ENCODE measurements at places on chromosomes 4 and X.

DNA sequence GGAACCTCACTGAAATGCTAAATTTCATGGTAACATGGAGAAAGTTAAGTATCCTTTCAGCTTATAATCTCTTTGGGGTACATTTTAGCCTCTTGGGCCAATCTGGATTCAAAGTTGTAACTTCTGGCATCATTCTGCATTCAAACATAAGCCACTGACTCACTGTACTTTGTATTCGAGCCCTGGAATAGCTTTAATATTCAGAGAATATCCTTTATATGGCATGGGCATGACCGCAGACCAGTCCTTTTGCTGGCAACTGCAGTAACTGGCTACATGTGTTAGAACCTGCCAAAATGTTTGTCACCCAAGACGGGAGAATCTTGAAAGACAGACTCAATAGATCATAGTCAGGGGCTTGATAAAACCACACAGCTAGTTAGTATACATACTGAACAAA, 3.3 kb downstream of the GASK1B start:
- DNase-seq: no peak

DNA sequence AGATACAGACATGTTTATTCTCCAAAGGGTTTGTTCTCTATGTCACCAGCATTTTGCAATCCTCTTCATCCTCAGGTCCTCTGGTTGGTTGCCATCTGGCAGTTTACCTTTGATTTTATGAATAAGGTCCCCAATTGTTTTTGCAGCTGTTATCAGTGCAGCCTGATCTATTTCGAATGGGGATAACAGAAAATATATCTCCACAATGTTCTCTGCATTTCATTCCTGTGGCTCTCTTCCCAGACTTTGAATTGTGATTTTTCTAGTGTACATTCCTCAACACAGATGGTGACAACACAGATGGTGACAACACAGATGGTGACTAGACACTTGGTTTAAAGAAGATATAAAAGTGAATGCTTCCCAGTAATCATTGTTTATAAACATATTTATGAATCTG, 74.1 kb downstream of the FBXO8 start:
- DNase-seq: no peak

DNA sequence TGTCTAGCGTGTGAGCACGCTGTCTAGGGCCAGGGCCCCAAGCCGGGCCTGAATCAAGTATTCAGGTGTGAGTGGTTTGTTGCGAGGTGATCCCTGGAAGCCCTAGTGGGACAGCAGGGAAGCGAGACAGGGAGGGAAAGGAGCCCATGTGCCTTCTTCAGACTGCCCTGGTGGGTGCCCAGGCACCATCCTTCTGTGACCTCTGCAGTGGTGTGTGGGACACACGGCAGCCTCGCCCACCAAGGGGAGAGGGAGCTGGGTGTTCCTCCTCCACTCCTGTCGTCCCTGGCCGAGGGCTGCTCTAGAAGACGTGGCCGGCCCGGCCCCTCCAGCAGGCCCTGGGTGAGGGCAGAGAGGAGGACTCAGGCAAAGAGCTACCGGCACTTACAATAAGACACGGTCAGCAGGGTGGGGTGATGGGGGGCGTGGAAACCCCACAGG, 47.4 kb downstream of the HTRA3 start:
- no peak for DNase-seq

GRCh38 chr4:107133965-107134653, 98.0 kb upstream of the DKK2 start:
- no peak for DNase-seq

GRCh38 chr4:176789955-176790354, 2.8 kb downstream of the VEGFC start:
- DNase-seq: no peak

DNA sequence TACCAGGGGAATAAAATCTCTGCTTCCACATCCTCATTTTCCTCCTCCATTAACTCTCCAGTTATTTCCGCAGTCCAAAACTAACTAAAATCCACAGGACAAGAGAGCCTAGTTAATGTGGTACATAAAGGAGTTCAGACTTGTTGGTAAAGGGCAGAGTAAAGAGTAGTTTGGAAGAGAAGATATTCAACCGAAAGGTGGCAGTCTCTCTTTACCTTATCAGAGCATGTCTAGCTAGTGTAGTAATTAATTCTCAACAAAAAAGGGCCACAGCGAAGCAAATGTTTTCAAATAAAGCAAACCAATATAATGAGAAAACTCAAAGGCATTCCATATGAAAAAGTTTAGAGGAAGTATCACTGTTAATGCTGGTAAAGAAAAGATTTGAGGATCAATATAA, 286.5 kb downstream of the GLUD2 start:
- DNase-seq: no peak

DNA sequence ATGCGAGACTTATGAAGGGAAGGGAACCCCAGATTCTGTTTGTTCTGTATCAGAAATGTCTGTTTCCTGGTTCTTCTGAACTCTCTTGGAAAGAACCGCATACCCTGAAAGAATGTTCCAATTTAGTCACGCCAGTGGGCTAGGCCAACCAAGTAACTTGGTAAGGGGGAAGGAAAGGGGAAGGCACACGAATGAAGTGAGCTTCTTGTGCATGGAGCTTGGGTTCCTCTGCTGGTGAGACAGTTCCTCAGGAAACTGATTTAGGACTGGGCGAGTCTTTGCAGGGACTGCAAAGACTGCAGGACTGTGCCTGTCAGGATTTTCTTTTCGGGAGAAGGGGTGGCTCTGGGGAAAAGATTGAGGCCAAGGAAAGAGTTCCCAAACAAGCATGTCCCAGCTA, 35.6 kb downstream of the FRMPD3 start:
- DNase-seq: no peak

DNA sequence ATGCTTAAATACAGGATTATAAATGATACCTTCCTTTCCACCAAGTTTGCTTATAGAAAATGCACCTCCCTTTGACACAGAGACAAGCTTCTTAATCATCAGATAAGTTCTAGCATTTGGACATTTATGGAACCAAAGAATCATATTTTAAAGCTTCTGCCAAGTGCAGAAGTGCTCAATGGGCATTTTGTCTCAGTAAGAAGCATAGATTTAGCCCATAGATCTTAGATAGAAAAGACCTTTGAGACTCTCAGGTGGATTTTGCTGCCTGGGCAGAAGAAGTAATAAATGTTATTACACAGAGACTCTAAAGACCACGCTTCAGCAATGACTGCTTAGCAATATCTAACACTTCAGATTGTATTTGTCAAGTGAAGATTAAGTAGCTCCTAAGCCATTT, 174.6 kb downstream of the VEGFC start:
- DNase-seq: no peak

- DNase-seq: no peak
These were observed 534.2 kb downstream of the INPP4B start for GRCh38 chr4:142311916-142312315.

DNA sequence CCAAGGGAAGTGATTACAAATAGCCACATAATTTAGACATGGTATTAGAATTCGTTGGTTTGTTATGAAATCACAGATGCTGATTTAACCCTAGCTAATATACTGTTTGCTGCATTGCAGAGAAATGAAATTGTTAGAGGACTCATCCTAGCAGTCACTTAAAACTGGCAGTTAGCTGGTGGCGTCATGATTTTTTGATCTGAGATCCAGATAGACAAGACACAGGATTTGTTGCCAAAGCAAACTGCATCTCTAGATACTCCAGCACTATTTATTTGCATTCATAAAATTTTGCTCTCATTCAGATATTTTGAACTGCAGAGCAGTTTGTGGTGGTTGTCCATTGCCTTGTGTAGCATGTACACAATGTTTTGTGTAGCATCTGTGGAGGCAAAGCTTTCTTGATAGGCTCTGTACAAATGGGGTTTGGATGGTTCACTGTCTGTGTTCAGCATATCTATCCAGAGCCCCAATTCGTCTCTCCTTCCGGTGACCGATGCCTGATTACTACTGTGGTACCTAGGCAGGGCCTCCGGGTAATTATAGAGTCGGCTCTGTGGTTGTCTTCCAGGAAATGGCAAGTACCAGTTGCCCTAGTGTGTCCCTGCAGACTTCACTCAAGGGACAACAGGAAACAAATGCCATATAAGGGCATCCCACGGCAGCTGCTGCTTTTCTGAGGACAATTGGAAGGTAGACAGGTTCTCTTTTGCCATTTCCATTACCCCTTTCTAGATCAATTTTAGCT, 30.1 kb upstream of the SPARCL1 start:
- no peak for DNase-seq

DNA sequence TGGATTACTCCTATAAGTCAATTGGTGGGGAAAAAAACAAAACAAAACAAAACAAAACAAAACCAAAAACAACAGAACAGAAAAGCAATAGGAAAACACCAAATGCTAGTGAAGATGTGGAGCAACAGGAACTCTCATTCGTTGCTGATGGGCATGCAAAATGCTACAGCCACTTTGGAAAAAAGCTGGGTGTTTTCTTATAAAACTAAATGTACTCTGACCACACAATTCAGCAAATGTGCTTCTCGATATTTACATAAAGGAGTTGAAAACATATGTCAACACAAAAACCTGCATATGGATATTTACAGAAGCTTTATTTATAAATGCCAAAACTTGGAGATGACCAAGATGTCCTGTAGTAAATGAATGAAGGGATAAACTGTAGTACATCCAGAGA, 703.6 kb upstream of the FAM241A start:
- DNase-seq: no peak

DNA sequence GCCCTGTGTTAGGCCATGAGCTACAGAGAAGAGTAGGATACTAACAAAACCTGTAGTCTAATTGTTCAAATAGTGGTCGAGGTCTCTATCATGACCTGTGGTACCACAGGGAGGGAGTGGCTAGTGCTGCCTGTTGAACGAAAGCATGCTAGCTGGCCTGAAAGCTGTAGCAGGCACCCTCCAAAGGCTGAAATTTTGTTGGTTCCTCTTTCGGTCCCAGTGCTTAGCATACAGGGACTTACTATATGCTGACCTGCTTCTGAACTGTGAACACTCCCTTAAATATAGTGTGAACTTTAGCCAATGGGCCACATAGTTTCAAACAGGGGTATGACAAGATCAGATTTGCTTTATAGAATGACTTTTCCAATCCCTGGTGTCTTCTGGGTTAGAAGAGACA, 113.4 kb downstream of the PJA1 start:
- DNase-seq: no peak

DNA sequence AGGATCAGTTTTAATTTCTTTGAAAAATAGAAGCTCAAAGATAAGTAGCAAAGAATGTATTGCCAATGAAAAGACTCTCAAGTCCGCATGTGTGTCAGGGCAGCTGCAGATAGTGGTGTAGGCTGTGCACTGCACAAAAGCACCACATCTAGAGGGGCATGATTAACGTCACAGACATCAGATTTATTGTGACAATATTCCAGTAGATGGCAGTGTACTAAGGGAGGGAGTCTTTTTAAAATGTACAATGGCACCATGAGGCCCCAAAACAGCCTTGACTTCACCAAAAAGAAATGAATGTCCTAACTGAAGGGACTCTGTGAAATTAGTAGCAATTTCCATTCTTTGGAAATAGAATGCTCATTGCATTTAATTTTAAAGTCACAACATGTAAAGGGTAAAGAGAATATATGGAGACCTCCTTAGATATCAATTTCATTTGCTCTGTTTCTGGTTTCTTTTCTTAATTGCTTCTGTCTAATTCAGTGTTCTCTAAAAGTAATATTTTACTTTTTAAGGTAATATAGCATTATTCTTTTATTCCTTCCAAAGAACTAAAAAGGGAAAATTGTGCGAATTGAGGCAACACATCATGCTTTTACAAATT, 98.4 kb downstream of the ZNF827 start:
- DNase-seq: no peak

DNA sequence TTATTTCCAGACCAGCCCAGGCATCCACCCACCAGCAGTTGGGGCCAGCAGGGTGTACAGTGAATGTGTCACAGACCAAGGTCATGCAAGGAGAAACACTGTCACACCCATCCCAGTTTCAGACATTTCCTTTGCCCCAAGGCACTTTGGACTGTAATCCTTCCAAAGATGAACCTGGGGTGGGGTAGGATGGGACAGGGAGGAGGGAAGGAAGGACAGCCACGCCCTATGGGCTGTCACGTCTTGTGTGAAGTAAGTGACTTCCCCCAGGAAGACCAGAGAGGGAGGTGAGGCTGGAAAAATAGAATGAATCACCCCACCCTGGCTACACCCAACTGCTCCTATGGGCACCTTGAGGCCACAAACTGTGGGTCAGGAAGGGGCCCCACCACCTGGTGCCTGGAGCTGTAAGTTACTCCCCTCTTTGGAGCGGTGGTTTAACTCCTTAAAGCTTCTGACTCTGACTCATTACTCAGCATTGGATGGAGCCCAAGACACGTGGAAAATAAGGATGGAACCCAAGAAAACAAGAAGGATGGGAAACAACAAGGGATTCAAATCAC, 349.9 kb upstream of the KLF3 start:
- no peak for DNase-seq

GRCh38 chr4:25817059-25817681, 45.6 kb downstream of the SEL1L3 start:
- no peak for DNase-seq

GRCh38 chr4:145884775-145885174, 53.8 kb downstream of the ZNF827 start:
- no peak for DNase-seq

DNA sequence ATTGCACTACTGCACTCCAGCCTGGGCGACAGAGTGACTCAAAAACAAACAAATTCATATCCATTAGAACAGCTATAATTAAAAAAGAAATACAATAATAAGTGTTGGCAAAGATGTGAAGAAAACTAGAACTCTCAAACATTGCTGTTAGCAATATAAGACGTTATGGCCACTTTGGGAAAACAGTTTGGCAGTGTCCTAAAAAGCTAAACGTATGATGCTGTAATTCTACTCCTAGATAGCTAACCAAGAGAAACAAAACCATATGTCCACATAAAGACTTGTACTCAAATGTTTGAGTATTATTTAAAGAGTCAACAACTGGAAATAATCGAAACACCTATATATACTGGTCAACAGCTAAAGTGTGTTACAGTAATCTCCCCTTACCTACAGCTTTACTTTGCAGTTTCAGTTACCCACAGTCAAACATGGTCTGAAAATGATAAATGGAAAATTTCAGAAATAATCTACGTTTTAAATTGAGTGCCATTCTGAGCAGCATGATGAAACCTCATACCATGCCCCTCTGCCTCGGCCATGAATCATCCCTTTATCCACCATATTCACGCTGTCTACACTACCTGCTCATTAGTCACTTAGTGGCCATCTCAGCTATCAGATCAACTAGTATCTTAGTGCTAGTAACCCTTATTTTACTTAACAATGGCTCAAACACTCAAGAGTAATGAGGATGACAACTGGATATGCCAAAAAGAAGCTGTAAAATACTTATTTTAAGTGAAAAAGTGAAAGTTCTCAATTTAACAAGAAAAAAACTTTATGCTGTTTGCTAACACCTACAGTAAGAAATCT, 4.9 kb downstream of the ELF2 start:
- no peak for DNase-seq

DNA sequence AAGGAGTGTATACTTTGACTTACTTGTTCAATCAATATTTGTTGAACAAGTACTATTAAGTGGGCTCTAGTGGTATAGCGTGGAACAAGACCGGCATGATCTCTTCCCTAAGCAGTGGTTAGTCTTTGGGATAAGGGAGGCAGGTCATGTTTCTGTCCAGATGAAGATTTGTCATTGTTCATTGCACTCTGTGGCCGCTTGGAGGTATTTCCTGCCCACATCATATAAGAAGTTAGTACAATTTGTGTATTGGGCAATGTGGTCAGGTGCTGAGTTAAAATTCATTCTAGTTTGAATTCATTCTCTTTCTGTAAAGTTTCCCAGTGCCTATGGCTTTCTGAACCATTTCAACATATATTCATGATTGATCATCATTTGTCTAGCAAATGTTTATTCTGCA, 101.1 kb upstream of the SHISA3 start:
- no peak for DNase-seq

- DNase-seq: no peak
These were observed 93.2 kb upstream of the DIAPH2 start for GRCh38 chrX:96591421-96591820.

All from naive B cell (primary cell).